ENCODE measurements at places on chromosomes 5 and 9.

GRCh38 chr9:110126986-110127864 lies 80.7 kb downstream of the C9orf152 start:
- DNase-seq: no peak

DNA sequence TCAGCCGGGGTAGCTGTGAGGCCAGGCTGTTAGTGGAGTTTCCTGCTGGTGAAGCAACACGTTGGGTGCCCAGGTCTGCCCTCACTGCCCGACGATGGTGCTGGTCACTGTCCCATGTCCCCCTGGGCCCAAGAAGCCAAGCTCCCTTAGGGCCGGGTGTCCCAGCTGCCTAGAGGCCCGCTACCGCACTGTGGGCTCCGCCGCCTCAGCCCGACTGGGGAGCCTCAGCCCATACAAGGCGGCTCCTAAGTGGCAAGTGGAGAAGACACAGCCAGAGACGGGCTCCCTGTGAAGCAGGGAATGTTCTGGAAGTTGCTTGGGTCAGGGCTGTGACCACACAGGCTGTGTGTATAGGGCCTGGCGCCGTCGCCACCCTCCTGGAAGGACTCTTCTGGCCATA lies 96.9 kb downstream of the RXRA start:
- no peak for DNase-seq

GRCh38 chr9:15244001-15244441 lies 63.0 kb downstream of the TTC39B start:
- DNase-seq: no peak

GRCh38 chr5:76393035-76393680 lies 9.9 kb upstream of the IQGAP2 start:
- no peak for DNase-seq

GRCh38 chr5:179795049-179795862 lies 1.5 kb downstream of the LTC4S start:
- DNase-seq: no peak

DNA sequence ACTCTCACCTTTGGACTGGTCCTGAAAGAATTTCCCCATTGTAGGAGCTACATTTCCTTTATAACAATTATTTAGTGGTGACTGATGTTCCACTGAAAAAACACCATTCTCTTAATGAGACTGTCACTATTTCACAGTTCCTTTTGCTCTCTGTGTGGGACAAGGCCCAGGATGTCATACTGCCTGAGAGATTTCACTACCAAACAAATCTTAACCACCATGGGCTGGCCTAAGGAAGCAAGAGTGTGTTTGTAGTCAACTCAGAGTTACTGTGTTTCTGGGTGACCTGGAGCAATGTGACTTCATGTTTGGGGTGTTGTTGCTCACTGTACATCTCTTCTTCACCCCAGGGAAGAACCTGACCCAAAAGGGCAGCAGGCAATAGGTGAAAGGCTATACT lies 50.1 kb upstream of the ZNF608 start:
- no peak for DNase-seq
